ENCODE measurements at places on chromosomes 11 and 22.

- no peak for DNase-seq
These were observed 10.5 kb downstream of the NUCB2 start for GRCh38 chr11:17287058-17287457.

DNA sequence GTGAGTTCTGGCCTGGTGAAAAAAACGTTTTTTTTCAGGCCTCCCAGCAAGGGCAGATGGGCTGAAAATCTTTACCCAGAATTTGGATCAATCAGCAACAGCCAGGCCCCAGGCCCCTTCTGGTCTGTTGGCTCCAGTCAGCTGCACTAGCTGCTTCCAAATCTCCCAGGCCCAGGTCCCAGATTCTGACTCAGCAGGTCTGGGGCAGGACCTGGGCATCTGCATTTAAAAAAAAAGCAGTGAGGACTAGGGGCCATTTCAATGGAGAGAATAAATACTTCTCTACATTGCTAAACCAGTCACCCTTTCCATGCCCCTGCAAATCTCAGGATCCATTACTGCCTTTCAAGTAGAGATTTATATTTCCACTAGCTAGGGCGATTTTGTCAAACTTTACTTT lies 4.3 kb downstream of the SLC15A3 start:
- no peak for DNase-seq

GRCh38 chr11:94325681-94326080 lies 21.3 kb downstream of the IZUMO1R start:
- DNase-seq: no peak

GRCh38 chr11:79209540-79210266 lies 231.1 kb downstream of the TENM4 start:
- no peak for DNase-seq

DNA sequence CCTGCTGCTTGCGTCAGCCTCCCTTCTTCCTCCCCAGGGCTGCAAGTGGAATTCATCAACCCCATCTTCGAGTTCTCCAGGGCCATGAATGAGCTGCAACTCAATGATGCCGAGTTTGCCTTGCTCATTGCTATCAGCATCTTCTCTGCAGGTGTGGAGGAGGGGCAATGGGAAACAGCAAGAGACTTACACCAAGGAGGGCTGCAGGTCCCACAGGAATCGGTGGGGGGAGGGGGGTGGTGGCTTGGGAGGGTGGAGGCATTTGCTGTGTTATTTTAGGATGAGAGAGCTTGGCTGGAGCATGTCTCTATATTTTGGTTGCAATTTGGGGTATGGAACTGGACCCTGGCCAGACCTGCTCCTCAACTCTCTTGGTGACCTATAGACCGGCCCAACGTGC lies 2.1 kb upstream of the MADD start:
- no peak for DNase-seq

- DNase-seq: no peak
These were observed at the start of gene NCF4 for GRCh38 chr22:36860821-36861659. Gene NCF4, plus strand, starts transcription at chr22:36861006. Its CDS starts 166 bp downstream, at chr22:36861172.

DNA sequence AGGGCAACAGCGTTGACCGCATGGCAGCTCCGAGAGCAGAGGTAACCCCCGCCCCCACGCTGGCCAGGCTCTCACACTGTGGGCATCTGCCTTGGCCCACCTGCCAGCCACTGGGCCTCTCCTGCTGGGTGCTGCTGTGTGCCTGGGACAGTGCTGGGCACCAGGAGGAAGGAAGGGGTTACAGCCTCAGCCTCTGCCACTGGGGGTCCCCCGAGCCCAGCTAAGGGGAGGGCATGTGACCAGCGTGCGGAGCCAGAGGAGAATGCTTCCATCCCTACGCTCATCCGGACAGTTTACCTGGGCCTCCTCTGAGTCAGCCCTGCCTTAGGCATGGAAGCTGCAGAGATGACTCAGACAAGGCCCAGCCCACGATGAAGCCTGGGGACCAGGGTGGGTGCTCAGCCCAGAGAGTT lies 10.9 kb downstream of the NCF4 start:
- no peak for DNase-seq

DNA sequence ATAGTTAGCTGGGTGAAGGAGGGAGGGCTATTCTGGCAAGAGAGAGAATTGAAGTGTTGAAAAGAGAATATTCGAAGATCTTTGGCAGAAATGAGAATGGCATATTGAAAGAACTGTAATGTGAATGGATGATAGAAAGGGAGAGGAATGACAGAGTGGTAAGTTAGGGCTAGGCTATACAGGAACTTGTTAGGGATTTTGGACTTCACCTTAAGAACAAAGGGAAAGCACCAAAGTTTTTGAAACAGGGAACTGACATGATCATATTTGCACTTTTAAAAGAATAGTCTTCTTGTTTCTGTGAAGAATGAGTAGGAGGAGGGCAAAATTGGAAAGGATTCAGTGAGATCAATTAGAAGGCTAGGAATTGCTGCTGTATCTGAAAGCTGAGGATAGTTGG lies 119.3 kb downstream of the METTL15 start:
- no peak for DNase-seq

GRCh38 chr11:71238285-71238875 lies 14.0 kb downstream of the SHANK2 start:
- DNase-seq: no peak

DNA sequence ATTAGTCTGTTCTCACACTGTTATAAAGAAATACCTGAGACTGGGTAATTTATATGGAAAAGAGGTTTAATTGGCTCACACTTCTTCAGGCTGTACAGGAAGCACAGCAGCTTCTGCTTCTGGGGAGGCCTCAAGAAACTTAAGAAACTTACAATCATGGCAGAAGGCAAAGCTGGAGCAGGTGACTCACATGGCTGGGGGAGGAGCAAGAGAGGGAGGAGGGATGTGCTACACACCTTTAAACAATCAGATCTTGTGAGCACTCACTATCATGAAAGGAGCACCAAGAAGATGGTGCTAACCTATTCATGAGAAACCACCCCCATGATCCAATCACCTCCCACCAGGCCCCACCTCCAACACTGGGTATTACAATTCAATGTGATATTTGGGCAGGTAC lies 381.6 kb downstream of the ETS1 start:
- DNase-seq: no peak

DNA sequence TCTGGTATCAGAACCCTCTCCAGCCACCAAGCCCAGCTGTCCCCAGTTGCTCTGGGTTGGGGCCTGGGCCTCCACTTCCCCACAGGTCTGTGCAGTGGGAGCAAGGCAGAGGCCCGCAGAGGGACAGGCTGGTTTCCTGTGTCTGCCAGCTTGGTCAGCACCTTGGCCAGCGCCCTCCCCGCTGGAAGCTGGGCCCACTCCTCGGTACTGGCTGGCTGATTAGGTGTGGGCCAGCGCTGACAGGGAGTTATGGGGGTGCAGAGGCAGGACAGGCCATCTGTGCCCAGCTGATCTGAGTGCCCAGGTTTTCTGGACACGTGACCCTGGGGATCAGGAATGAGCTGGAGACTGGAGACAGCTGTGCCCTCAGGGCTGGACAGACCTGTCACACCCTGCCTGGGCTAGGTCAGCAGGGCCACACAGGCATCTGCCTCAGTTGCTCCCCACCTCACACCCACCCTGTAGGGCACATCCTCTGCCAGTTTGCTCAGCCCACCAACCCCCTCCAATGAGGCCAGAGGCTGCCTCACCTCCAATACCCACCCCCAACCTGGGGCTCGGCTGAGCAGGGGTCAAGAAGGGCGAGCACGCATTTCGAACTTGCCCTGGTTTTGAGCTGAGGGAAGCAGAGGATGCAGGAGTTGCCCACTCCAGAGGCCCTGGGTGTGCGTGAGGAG lies 175.3 kb downstream of the IGLL1 start:
- DNase-seq: no peak

- no peak for DNase-seq
These were observed 56.0 kb downstream of the COMMD9 start for GRCh38 chr11:36233204-36233603.

DNA sequence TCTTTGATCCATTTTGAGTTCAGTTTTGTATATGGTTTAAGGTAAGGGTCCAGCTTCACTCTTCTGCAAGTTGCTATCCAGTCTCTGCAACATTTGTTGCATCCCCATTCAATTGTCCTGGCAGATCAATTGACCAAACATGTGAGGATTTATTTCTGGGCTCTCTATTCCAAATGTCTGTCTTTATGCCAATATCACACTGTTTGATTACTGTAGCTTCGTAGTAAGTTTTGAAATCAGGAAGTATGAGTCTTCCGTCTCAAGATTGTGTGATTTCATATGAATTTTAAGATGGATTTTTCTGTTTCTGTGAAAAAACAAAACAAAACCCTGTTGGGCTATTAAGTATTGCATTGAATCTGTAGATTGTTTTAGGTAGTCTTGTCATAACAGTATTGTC lies 17.0 kb downstream of the APLP2 start:
- DNase-seq: no peak

DNA sequence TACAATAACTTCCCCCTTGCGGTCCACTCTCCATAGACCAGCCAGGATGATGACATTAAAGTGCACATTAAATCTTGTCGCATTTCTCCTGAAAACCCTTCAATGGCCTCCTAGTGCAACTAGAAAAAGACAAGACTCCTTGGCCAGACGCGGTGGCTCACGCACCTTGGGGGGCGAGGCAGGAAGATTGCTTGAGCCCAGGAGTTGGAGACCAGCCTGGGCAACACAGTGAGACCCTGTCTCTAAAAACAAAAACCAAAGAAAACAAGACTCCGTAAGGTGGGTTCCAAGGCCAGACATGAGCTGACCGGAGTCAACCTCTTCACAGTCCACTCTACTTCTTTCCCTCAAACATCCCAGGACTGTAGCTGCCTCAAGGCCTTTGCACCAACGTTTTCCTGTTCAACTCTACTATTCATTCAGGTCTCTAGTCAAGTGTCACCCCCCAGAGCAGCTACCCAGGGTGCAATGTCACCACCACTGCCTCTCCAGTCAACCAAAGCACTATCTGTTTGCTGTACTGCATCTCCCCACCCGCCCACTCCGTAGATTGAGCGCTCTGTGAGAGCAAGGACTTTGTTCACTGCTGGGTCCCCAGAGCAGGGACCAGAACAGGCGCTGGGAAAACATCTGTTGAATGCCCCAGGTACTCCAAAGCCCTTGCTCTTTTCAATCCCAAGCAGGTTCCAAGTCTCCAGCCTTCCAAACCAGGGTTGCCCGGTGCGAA lies 739 bp downstream of the ZMAT5 start:
- no peak for DNase-seq

DNA sequence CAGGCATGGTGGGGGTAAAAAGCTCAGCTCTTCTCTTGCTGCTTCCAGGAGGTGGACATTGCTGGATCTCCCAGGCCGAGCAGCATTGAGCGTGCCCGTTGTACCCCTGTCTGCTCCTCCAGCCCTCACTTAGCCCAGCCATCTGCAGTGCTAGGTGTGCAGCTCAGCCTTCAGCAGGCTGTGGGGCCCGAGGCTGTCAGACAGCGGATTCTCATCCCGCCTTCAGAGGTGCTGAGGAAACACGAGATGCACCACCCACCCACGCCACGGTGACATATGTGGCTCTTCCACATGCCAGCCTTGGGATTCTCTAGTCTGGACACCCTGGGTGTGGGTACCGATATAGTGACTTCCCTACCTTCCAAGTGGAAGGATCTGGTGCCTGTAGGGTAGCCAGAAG lies 48.9 kb upstream of the NECTIN1 start:
- DNase-seq: no peak

- no peak for DNase-seq
These were observed 1.7 kb upstream of the LARGE2 start for GRCh38 chr11:45920531-45921477.

GRCh38 chr11:23564370-23564769 lies 704.1 kb upstream of the CCDC179 start:
- no peak for DNase-seq

- no peak for DNase-seq
These were observed 5.2 kb downstream of the MAML2 start for GRCh38 chr11:96337541-96338431.

DNA sequence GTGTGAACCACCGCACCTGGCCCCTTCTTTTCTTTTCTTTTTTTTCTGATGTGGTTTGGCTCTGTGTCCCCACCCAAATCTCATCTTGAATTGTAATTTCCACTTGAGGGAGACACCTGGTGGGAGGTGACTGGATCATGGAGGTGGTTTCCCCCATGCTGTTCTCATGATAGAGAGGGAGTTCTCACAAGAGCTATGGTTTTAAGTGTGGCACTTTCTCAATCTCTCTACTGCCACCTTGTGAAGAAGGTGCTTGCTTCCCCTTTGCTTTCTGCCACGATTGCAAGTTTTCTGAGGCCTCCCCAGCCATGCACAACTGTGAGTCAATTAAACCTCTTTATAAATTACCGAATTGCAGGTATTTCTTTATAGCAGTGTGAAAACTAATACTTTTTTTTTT lies 4.9 kb upstream of the TCN2 start:
- no peak for DNase-seq

- no peak for DNase-seq
These were observed 11.3 kb downstream of the KCTD17 start for GRCh38 chr22:37062702-37063381.

GRCh38 chr11:61954851-61955421 lies 4.8 kb downstream of the BEST1 start:
- DNase-seq: no peak

GRCh38 chr11:116240710-116241109 lies 532.1 kb downstream of the BUD13 start:
- DNase-seq: no peak

DNA sequence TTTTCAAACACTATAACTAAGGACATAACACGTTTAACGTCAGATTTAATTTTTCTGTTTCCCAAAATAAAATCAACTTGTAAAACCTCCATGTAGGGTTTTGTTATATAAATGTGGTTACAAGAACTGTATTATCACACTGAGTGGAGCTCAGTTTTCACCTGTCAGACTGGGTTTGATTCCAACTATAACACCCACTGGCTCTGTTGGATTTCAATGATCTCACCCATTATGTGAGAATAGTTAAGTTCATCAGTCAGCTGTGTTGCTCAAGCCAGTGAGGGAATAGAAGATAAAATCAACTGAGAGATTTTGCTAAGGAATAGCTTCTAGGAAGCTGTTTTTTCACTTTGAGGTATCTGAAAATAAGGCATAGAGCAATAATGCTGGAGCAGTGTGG lies 5.1 kb upstream of the OR52R1 start:
- DNase-seq: no peak

DNA sequence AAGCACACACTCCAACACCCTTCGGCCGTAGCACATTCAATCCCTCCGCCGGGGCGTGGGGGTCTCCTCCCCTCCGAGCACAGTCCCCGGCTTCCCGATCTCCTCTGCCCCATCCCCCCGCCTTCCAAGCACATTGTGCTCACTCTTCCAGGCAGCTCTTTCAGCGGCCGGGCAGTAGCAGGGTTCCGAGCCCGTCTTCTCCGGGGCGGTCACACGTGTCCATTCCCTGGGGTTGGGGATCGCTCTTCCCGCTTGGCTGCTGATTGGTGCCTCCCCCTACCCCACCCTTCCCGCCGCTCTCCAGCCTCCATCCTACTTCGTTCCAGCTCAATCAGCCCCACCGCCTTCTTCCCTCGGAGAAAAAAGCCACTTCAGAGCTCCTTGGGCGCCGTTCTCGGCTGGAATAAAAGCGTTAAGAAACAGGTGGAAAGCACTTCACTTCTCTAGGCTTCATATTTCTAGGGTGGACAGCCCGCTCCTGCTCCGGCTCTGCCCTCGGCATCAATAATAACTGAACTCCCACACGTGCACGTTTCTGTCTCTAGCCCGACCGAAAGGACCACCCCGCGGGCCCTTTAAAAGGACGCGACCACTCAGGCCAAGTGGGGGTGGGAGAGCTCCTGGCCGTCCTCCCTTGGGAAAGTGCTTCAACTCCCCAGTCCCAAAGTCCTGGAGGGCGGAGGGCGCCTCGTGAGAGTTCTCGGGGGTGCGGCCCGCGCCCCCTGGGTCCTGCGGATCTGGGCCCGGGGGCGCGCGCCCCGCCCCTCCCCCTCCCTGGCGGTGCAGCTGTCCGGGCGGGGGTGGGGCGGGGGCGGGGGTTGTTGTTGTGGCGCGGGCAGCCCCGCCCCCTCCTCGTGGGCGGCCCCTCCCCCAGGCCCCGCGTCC lies 464 bp upstream of the CECR2 start:
- DNase-seq: peak; percentile 72

Data from NCI-H1092 (cell line).